ENCODE measurements at places on chromosomes 7 and 10.

GRCh38 chr7:107564553-107565298 lies 955 bp downstream of the DUS4L start:
- DNase-seq = no peak

- peak; percentile 44 for DNase-seq
These were observed 171.2 kb downstream of the SGMS1 start for GRCh38 chr10:50452603-50453002.

- no peak for DNase-seq
These were observed 36.2 kb upstream of the EFCAB10 start for GRCh38 chr7:105617280-105618015.

- no peak for DNase-seq
These were observed 5.8 kb downstream of the UNC5B start for GRCh38 chr10:71218046-71218650.
